ENCODE measurements at places on chromosomes 4 and X.

DNA sequence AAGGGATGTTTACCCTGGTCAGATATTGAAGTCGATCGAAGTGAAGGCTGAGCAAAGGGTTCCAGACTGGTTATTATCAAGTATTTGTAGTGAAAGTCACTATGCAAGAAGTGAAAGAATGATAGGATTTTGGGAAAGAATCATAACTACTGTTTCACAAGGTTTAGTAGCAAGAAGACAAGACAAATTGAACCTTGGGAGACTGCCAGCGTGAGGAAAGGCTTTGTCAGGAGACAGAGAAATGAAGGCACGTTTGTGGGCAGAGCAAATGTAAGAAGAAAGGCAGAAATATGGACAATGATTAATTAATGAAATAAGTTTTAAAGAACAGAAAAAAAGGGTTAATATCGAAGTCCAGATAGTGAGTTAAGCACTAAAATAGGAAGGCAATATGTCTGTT, 456.8 kb downstream of the TRIML1 start:
- no peak for DNase-seq

DNA sequence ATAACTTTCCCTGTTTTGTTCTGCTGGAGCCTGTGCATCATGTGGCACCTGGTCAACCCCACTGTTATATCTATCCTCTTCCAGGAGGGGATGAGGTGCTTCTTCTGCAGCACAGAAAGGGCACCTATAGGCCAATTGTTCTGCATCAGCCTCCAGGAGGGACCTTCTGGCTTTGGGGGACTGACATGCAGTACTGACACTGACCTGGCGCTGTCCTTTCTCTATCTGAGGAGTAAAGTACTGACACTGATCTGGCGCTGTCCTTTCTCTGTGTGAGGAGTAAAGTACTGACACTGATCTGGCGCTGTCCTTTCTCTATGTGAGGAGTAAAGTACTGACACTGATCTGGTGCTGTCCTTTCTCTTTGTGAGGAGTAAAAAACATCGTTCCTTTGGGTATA, 498.4 kb downstream of the PACRGL start:
- no peak for DNase-seq

DNA sequence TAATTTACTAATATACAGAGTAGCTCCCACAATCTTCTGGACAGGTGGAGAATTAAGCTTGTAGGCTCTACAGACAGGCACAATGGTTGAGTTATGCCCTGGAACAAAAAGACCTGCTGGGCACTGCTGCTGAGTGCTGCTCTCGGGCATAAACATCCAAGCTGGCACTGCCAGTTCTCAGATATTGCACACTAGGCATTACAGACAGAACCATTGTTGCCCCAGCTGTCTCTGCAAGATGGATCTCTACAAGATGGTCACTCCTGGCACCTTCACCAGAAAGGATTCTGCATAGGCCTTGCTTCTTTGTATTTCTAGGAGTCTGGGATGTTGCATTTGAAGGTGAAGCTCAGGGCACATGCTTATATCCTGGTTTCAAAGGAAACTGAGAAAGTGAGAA, 527.1 kb downstream of the STIM2 start:
- no peak for DNase-seq

DNA sequence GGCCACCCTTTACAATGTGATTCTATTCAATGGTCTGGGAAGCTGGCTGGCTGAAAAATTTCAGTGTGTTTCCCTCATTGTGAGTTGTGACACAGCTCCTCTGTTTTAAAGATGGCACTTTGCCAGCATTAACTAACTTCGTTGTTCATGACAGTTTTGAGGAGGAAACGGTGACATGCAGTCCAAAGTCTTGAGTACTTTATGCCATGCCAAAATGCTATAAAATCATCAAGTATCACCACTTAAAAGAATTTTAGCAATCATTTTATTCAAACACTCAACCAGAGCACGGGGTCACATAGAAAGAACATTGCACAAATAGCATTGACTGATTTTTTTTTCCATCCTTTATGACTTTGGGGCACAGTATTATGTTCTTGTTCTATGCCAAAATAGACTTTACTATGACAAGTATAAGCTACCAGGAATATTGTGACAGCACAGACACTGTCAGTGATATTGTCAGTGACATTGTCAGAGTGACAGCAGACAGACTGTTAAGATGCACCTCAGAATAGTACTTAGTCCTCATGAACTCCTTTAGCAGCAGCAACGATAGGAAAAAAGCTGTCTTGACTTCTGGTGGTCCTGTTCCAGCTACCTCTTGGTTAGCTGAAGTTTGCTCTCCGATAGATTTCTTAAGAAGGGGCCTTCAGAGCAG, 46.7 kb downstream of the CXCL13 start:
- no peak for DNase-seq

DNA sequence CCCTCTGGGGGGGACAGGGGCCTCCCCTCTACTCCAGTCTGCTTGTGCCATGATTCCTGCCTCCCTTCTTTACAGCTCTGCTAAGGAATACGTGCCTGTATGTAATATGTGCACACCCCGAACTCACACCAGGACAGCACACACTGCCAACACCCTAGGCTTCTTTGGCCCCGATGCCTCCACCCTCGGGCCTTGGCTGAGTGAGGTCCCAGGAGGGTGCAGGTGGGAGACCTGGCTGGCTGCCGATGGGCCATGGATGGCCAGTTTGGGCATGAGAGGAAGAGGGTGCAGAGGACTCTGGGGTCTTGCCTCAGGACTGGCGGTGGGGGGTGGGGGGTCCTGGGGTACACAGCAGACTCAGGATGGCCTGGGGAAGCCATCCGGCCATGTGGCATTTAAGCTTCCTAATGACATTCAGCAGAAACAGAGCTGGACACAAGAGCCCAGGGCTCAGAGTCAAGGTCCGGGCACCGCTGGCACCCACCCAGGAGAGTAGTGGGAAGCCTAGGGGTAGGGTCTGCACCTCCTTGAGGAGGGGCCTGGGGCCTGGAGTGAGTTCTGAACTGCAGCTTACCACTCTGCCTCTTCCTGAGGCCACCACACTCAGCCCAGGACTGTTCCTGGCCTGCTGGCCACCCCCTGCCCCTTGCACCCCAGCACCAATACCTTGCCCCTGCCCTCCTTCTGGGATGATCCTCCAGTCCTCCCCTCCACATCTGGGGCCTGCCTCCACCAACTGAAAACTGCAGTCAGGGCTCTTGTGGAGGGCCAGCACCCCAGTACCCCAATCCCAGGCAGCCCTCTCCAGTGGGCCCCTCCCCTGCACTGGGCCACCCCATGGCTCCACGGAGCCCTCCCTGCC, 2.1 kb upstream of the PCGF3 start:
- DNase-seq = no peak

DNA sequence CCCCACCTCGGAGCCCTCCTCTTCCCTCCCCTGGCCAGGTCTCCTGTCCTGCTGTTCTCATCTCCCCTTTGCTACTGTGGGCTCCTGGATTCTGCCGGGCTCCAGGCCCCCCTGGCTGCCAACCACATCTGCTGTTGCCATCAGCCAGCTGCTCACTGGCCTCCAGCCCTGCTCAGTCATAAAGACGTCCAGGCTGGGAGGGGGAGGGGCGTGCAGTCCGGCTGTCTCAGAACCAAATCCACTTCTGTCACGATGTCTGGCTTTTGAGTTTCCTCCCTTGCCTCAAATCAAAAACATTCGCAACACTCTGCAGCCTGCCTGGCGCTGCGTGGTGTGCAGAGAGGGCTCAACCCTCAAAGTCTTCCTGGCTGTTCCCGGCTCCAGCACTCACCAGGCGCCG, 7.1 kb downstream of the RASL11B start:
- DNase-seq = no peak

DNA sequence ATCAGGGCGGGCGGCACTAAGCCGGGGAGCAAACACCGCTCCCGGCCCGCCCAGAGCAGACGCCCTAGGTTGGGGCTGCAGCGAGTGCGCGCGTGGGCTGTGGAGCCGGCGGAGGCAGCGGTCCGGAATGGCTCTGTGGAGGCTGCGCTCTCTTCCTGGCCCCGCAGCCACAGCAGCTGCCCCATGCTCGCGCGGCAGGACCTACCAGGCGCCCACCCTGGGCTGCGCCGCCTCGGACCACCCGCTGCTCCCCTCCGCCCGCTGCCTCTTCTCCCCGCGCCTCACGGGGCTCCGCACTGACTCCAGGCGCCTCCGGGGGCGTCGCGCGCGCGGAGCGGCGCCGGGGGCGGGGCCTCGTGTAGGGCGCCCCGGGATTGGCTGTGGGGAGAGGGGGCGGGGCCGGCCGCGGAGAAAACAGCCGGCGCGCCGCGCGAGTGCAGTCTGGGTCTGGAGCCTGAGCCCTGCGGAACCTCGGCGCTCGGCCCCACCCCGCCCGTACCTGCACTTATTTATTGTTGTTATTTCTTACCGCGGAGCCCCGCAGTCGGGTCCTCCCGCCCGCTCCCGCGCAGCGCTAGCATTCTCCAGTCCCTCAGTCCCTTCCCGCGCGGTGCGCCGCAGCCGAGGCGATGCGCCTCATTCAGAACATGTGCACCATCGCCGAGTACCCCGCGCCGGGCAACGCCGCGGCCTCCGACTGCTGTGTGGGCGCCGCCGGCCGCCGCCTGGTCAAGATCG, at the start of gene RASL11B:
Gene RASL11B, plus strand, starts transcription at position 439 of the 738 bp plus-strand sequence. Its CDS starts 191 bp downstream, at position 630.
- DNase-seq = peak; percentile 73

DNA sequence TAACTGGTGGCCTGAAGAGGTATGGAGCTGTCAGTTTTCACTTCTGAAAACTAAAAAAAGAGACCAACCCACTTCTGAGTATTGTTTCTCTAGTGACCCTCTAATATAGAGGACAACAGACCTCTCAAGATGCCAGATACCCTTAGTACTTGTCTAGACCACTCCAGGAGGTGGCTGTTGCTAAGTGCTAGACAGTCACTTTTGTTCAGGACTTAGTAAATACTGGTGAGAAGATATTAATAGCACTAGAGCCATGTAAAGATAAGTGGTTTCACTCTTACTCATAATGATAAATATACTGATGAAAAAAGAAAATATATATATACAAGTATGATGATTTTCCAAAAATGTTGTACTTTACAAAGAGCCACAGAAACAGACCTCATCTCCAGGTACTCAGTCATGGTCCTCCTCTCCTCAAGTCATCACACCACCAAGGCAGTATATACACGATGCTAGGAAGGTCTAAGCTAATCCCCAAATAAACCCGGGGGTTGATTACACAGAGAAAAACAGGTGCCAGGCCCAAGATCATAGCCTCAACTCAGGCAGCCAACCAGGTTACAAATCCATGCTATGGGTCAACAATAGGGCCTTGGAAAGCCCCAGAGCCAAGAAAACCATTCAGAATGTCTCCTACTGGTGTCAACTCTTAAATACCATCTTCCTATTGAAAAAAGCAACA, 66.9 kb downstream of the ARHGEF9 start:
- DNase-seq = no peak

DNA sequence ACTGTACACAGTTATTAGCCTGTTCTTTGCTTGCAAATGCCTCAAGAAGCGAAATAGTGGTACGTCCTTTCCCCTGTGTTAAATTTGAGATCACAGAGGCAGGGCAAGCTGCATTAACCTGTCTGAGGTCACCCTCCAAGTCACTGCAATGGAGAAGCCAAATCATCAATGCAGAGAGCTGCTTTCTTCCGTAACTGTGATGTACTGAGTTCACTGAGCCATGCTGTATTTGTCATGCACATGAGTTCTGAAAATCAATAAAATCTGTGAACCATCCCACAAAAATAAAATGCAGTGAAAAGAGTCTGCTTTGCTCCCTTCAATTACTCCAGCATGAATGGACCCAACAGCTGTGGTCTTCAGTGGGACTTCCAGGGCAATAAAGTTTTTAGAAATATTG, 393.5 kb downstream of the KCNIP4 start:
- DNase-seq = no peak

DNA sequence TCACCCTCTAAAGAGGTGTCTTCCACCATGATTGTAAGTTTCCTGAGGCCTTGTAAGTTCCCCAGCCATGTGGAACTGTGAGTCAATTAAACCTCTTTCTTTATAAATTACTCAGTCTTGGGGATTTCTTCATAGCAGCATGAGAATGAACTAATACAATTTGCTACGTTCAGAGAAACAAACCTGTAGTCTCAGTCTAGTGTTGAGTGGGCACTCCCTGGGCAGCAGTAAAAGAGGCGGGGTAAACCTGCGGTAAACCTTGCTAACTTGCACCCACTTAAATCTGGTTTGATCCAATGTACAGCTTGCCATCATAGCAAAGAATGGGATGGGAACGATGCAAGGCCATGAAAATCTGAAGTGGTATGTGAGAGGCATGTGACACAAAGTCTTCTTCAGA, 22.4 kb downstream of the GRXCR1 start:
- no peak for DNase-seq

- no peak for DNase-seq
These were observed 3.5 kb upstream of the MAD2L1 start for GRCh38 chr4:120070196-120070595.

- DNase-seq = no peak
These were observed 35.2 kb downstream of the EGF start for GRCh38 chr4:109947918-109948317.

DNA sequence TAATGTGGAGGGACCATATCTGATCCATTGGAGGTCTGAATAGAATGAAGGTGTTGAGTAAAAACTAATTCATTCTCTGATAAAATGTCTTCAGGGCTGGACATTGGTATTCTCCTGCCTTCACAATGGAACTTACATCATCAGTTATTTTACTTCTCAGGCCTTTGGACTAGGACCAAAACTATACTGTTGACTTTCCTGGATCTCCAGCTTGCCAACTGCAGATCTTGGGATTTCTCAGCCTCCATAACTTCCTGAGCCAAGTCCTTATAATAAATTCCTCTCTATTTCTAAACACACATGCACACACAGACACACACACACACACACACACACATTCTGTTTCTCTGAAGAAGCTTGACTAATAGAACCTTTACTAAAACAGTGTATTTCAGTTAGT, 1858.6 kb upstream of the ADGRL3 start:
- DNase-seq = no peak

DNA sequence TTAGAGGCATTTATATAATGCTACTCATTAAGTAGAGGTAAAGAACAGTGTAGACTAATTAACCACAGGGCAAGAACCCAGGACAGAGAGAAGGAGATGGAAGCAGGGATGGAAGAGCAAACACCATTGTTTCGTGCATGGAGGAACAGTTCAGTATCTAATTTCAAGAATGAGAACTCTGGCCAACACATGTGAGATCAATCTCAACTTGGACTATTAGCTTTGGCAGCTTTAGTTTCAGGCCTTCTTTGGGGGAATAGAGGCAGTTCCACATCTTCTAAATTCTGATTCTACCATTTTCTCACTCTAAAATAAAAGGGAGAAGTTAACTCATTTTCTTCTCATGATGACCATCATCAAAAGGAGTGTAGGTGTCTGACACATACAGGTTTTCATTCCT, 207.0 kb downstream of the LDB2 start:
- no peak for DNase-seq

DNA sequence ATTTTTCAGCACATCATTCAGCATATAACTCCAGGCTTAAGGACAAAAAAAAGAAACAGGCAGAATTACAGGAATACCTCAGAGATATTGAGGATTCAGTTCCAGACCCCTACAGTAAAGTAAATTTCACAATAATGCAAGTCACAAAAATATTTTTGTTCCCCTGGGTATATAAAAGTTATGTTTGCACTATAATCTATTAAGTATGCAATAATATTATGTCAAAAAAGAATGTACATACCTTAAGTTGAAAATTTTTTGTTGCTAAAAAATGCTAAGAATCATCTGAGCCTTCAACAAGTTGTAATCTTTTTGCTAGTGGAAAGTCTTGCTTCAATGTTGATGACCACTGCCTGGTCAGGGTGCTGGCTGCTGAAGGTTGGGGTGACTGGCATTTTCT, 2532.5 kb downstream of the ARAP2 start:
- no peak for DNase-seq

GRCh38 chr4:158798062-158798461, 29.2 kb downstream of the FNIP2 start:
- no peak for DNase-seq

- no peak for DNase-seq
These were observed 143.8 kb downstream of the ANAPC10 start for GRCh38 chr4:144954230-144954629.

- DNase-seq = no peak
These were observed 875.8 kb upstream of the SLIT2 start for GRCh38 chr4:19375931-19376330.

Data from stimulated activated naive CD4-positive, alpha-beta T cell treated with Interleukin-2 at 50 U/mL for 16 hours (primary cell).